ENCODE measurements at places on chromosomes 16 and 17. TPM values are rescaled to one million over a fixed set of nuclear protein-coding genes. Genes with fewer than 3 reads are reported as not detected.

The PLEKHG4 gene
- 26.6 TPM for total RNA-seq

The CUEDC1 gene
- total RNA-seq: 28.5 TPM

The CCL14 gene
- total RNA-seq: 9.5 TPM

The SPATA22 gene
- not detected for total RNA-seq

The BCL6B gene
- total RNA-seq: 163 TPM

The MLKL gene
- total RNA-seq: 26.5 TPM

- no peak overlapping the region for H3K27ac ChIP-seq
- no peaks in the 10 kb centered on the region for H3K27me3 ChIP-seq
- H3K4me1 ChIP-seq: no peaks in the 10 kb centered on the region
- no peak overlapping the region for H3K4me3 ChIP-seq
These were observed 369.8 kb downstream of the CPPED1 start for GRCh38 chr16:12433691-12434390.

- H3K27ac ChIP-seq: no peak overlapping the region
- DNase-seq: no peak
- no peak overlapping the region for H3K4me3 ChIP-seq
- H3K36me3 ChIP-seq: no peaks in the 10 kb centered on the region
- no peaks in the 10 kb centered on the region for H3K27me3 ChIP-seq
These were observed 32.2 kb downstream of the SRL start for GRCh38 chr16:4209666-4210065.

- H3K27me3 ChIP-seq: peaks cover 2% of the 10 kb centered on the region
- no peak overlapping the region for H3K27ac ChIP-seq
- DNase-seq: no peak
- no peak overlapping the region for H3K4me3 ChIP-seq
These were observed 98.8 kb upstream of the MED13 start for GRCh38 chr17:62163847-62164246.

DNA sequence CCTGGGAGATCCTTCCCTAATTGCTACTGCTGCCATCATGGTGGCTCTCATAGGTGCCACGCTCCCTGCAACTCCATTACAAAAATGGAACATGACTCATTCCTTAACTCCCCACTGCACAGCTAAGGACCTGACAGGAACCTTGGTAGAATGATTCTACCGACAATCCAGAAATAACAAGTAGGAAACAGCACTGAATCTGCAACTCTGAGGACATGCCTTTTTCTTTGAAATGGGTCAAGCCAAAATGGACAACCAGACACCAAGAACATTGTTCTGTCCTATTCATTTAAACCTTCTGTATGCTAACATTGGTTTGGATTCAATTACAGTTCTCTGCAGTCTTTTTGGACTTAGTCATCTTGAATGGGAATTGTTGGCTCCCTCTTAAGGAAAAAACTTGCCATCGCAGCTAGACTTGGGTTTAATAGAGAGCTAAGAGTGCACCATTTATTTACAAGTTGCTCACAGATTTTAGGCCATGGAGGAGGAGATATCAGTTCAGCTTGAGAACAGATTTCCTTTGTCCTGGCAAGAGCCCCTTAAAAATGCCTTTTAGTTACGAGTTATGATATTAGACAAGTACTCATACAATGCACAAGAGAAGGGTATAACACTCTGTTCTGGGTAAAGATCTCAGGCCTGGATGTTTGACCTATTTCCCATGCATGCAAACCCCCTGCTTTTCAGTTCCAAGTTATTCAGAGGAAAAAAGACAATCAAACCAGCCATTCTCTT is 20.9 kb upstream of the NSRP1 start:
- no peaks in the 10 kb centered on the region for H3K36me3 ChIP-seq
- no peaks in the 10 kb centered on the region for H3K4me1 ChIP-seq
- peak; percentile 76 for DNase-seq
- no peak overlapping the region for H3K27ac ChIP-seq

DNA sequence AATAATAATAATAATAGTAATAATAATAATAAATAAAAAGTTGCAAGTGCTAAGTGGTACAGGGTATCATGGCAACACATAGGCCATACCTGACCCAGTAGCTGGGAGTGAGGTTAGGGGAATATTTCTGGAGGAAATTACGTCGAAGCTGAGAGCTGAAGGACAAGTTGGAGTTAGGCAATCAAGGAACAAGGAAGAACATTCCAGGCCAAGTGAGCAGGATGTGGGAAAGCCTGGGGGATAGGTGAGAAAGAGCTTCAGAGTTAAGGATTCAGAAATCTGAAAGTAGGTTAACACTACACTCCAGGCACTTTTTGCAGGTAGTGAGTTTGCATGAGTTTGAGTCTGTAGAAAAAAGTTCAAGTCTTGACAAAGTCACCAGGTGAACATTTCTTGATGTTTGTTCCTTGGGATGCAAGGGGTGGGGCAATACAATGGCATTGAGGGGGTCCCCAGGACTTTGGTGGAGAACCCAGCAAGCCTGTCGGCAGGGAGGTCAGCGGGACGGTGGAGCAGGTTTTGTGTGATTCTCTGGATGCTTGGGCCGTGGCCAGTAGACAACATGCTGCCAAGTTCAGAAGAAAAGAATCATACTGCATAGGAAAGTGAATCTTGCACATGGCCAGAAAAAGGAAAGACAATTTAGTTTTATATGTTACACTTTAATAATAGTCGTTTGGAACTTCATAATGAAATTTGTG is 27.7 kb upstream of the MPHOSPH6 start:
- no peaks in the 10 kb centered on the region for H3K27me3 ChIP-seq
- H3K4me3 ChIP-seq: no peak overlapping the region
- H3K4me1 ChIP-seq: peaks cover 25% of the 10 kb centered on the region
- no peaks in the 10 kb centered on the region for H3K36me3 ChIP-seq
- DNase-seq: no peak

- no peak overlapping the region for H3K27ac ChIP-seq
- no peak for DNase-seq
- no peaks in the 10 kb centered on the region for H3K36me3 ChIP-seq
- H3K27me3 ChIP-seq: no peaks in the 10 kb centered on the region
- H3K4me3 ChIP-seq: no peak overlapping the region
These were observed 9.8 kb downstream of the OTOP3 start for GRCh38 chr17:74945543-74945942.

GRCh38 chr17:19977293-19978208 is at the start of gene AKAP10:
AKAP10 (minus strand) TSS chr17:19977828; CDS start chr17:19977679, 149 bp downstream.
- peak; percentile 79 for DNase-seq
- peak within 1 kb of the TSS; percentile 70 for H3K27ac ChIP-seq
- peak within 1 kb of the TSS; percentile 58 for H3K4me3 ChIP-seq
- H3K4me1 ChIP-seq: peaks cover 7% of the 10 kb centered on the region
- no peaks in the 10 kb centered on the region for H3K36me3 ChIP-seq

DNA sequence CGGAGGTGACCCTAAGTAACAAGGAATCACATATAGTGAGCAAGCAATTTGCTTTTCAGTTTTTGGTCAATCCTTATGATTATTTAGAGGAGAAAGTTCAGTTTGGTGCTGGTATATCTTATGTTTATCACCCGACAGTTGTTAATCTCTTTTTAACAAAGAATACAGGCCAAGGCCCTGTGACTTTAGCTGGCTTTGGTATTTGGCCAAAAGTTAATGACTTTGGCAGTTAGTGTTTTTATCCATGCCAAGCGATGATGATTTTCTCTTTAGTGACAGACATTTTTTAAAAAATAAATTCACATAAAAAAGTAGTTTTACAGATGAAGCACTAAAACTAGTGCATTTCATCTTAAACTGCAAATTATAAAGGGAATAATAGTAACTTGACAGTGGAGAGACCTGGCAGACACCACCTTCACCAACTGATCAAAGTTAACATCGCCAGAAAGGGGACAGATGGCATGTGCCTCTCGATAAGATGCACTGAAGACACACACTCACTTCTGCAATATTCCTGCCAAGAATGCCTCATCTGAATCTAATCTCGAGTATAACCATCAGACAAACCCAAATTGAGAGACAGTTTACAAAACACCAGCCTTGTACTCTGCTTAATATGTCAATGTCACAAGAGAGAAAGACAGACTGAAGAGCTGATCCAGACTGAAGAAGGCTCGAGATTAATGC is 6.9 kb downstream of the DEXI start:
- DNase-seq: no peak
- no peaks in the 10 kb centered on the region for H3K36me3 ChIP-seq
- H3K4me3 ChIP-seq: no peak overlapping the region
- H3K27ac ChIP-seq: no peak overlapping the region
- no peaks in the 10 kb centered on the region for H3K27me3 ChIP-seq

DNA sequence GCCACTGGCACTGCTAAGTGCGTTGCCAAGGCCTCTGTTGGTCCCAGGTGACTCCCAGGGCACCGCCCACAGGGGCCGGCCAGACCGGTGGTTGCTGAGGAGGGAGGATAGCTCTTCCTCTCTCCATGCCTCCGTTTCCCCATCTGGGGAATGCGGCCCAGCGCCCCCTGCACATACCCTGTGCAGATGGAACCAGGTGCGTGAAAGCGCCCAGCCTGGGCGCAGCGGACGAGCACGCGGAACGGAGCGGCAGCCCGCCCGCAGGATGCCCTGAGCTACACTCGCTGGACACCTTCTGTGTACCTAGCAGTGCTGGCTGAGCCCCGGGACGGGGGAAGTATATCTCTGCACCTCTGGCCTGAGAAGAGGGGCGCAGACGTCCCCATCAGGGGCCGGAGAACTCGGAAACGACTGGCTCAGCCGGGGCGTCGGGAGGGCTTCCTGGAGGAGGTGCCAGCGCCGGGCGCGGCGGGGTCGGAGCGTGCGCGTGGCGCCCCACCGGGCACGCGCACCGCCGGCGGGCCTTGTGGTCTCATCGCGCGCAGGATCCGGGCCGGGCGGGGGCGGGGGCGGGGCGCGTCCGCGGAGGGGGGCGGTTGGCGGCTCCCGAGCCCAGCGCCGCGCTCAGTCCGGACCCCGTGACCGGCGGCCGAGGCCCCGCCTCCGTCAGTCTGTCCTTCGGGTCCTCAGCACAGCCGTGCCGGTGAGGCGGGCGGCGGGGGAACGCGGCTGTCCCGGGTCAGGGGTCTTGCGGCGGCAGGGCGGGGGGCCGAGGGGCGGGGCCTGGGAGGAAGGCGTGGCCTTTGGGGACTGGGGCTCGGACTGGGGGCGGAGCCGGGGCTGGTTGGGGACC is at the start of the genes CCDC78 and HAGHL:
Gene CCDC78, minus strand, starts transcription at position 6 of the 853 bp plus-strand sequence. CDS start 76 bp downstream, outside the sequence.
Gene HAGHL, plus strand, starts transcription at position 669 of the 853 bp plus-strand sequence. CDS start 404 bp downstream, outside the sequence.
- H3K27me3 ChIP-seq: no peaks in the 10 kb centered on the region
- no peak within 1 kb of the TSS for H3K27ac ChIP-seq
- peaks cover 17% of the 10 kb centered on the region for H3K4me1 ChIP-seq
- H3K4me3 ChIP-seq: peak within 1 kb of the TSS; percentile 17

DNA sequence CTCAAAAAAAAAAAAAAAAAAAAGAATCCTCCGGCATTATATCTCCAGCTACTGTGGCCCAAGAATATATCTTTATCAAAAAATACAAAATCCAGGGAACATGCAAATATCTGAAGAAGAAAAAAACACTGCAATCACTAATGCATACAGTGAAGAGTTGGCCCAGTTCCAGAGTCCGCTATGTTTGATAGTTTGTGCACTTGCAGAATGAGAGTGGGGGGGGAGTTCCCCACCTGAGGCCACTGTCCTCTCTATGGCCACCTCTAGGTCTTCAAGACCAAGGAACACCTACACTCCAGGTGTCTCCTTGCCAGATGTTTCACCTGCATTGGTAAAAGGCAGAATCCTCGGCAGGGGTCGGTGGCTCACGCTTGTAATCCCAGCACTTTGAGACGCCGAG is 4.0 kb downstream of the ZNF785 start:
- peaks cover 2% of the 10 kb centered on the region for H3K36me3 ChIP-seq
- H3K4me1 ChIP-seq: peaks cover 7% of the 10 kb centered on the region
- no peaks in the 10 kb centered on the region for H3K27me3 ChIP-seq
- no peak for DNase-seq
- H3K27ac ChIP-seq: no peak overlapping the region

- no peak for DNase-seq
- H3K27me3 ChIP-seq: peaks cover 4% of the 10 kb centered on the region
- no peaks in the 10 kb centered on the region for H3K4me1 ChIP-seq
- H3K27ac ChIP-seq: no peak overlapping the region
- H3K36me3 ChIP-seq: no peaks in the 10 kb centered on the region
- no peak overlapping the region for H3K4me3 ChIP-seq
These were observed 32.7 kb upstream of the SLC6A2 start for GRCh38 chr16:55622930-55623561.

- DNase-seq: no peak
- no peak overlapping the region for H3K27ac ChIP-seq
- H3K36me3 ChIP-seq: no peaks in the 10 kb centered on the region
- H3K4me1 ChIP-seq: peaks cover 4% of the 10 kb centered on the region
These were observed 3.8 kb upstream of the NOS2 start for GRCh38 chr17:27804113-27804512.

DNA sequence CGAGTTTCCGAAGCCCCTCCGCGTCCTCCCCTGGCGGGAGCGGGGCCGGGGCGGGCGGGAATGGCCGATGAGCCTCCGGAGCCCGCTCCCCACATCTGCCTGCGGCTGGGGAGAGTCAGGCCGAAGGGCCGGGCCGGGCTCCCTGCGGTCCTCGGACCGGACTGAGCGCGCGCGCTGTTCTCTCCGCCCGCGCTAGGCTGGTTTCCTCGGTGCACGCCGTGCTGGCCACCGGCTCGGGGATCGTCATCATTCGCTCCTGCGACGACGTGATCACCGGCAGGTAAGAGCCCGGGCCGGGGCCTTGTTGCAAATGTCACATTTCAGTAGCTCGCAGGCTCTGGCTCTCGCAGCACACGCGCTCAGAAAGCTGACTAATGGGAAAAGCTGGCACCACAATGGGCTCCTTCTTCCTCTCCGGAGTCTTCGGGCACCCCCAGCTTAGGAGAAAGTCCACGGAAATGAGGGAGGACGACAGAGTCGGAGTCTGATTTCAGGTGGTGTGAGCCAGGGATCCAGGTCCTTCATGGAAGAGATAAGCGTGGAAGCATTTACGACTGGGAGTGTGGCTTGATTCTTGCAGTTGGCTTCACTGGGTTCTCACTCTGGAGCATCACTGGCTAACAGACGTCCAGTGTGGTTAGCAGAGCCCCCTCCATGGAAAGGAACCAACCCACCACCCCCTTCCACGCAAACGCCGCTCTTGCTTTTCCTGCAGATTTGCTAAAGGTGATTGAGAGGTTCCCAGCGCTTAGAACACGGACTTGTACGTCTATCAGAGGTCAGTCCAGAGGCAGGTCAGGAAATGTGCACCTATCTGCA is 715 bp downstream of the TLCD3A start:
- DNase-seq: peak; percentile 57
- H3K4me1 ChIP-seq: peaks cover 15% of the 10 kb centered on the region
- H3K36me3 ChIP-seq: no peaks in the 10 kb centered on the region
- H3K27me3 ChIP-seq: no peaks in the 10 kb centered on the region

GRCh38 chr17:64420143-64420670 is 28.7 kb upstream of the MILR1 start:
- peaks cover 6% of the 10 kb centered on the region for H3K4me1 ChIP-seq
- no peaks in the 10 kb centered on the region for H3K36me3 ChIP-seq
- no peaks in the 10 kb centered on the region for H3K27me3 ChIP-seq
- H3K27ac ChIP-seq: no peak overlapping the region
- peak; percentile 76 for DNase-seq

DNA sequence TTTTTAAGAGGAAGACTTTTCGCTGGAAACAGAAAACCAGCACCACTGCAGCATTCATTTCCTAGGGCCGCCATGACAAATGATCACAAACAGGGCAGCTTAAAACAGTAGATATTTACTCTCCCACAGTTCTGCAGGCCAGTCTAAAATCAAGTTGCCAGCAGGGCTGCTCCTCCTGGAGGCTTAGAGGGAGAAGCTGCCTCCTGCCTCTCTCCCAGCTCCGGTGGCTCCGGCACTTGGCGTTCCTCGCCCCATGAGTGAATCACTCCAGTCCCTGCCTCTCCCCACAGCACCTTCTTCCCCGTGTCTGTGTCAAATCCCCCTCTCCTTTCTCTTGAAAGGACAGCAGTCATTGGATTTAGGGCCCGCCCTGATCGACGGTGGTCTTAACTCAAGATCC is 72.1 kb downstream of the SOCS1 start:
- H3K27ac ChIP-seq: no peak overlapping the region
- H3K36me3 ChIP-seq: peaks cover 2% of the 10 kb centered on the region
- H3K27me3 ChIP-seq: no peaks in the 10 kb centered on the region
- H3K4me1 ChIP-seq: no peaks in the 10 kb centered on the region
- DNase-seq: no peak

Data from endothelial cell of umbilical vein (primary cell).